ENCODE measurements at places on chromosomes 6 and 20. TPM values are rescaled to one million over a fixed set of nuclear protein-coding genes. Genes with fewer than 3 reads are reported as not detected.

TFAP2B gene
- not detected for total RNA-seq

GRCh38 chr6:54266400-54266923, 41.8 kb upstream of the TINAG start:
- H3K27me3 ChIP-seq, result no peaks in the 10 kb centered on the region
- DNase-seq, result no peak
- no peak overlapping the region for H3K4me3 ChIP-seq
- H3K36me3 ChIP-seq, result no peaks in the 10 kb centered on the region
- H3K4me1 ChIP-seq, result no peaks in the 10 kb centered on the region
- H3K27ac ChIP-seq, result no peak overlapping the region

DNA sequence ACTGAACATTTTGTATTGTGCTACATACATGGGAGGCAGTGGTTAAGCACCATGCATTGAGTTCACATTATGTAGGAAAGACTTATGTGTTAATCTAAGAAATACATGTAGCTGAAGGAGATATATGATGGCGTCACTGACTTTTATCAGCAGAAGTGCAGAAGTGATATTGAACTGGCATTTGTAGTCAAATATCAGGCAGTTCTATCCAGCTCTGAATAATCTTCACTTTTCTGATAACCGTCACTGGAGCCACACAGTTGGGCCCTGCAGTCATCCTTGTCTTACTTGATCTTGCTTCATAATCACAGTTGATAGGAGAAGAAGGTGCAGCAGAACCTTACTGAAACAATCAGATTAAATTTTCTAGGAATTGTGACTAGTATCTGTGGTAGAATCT, 26.4 kb downstream of the CRISP1 start:
- no peaks in the 10 kb centered on the region for H3K27me3 ChIP-seq
- DNase-seq, result no peak
- H3K27ac ChIP-seq, result no peak overlapping the region
- H3K4me1 ChIP-seq, result no peaks in the 10 kb centered on the region
- no peaks in the 10 kb centered on the region for H3K36me3 ChIP-seq
- H3K4me3 ChIP-seq, result no peak overlapping the region

GRCh38 chr6:164926686-164927085, 382.7 kb downstream of the C6orf118 start:
- H3K4me3 ChIP-seq, result no peak overlapping the region
- no peak for DNase-seq
- H3K36me3 ChIP-seq, result no peaks in the 10 kb centered on the region
- no peaks in the 10 kb centered on the region for H3K27me3 ChIP-seq
- H3K4me1 ChIP-seq, result no peaks in the 10 kb centered on the region
- no peak overlapping the region for H3K27ac ChIP-seq

DNA sequence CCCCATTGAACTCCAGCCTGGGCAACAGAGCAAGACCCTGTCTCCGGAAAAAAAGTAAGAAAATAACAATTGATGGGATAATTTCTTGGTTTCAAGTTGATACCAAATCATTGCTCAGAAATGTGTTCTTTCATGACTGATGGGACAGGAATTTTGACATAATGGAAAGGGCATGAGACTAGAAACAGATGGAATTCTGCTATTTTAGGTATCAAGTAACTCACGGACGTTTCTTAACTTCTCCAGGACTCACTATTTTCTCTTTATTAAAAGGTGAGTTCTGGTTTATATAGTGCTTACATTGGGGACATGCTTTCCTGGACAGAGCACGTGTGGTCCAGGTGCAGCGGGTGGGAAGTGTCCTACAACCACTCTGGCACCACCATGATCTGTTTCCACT, 6.0 kb upstream of the DSP start:
- H3K4me1 ChIP-seq, result no peaks in the 10 kb centered on the region
- DNase-seq, result no peak
- H3K27ac ChIP-seq, result no peak overlapping the region
- no peak overlapping the region for H3K4me3 ChIP-seq
- H3K36me3 ChIP-seq, result no peaks in the 10 kb centered on the region
